ENCODE measurements at places on chromosomes 5 and 9. TPM values are rescaled to one million over a fixed set of nuclear protein-coding genes. Genes with fewer than 3 reads are reported as not detected.

Gene PTBP3
- 18.2 TPM for total RNA-seq

GRCh38 chr5:28473531-28474107 is 1435.2 kb upstream of the CDH9 start:
- no peaks in the 10 kb centered on the region for H3K4me1 ChIP-seq
- no peak overlapping the region for H3K27ac ChIP-seq
- H3K27me3 ChIP-seq, result no peaks in the 10 kb centered on the region
- no peak overlapping the region for H3K4me3 ChIP-seq

Gene PCDHB2
- total RNA-seq, result 1.8 TPM

GRCh38 chr9:88923653-88924288 is 67.5 kb upstream of the S1PR3 start:
- no peaks in the 10 kb centered on the region for H3K4me1 ChIP-seq
- DNase-seq, result no peak
- no peaks in the 10 kb centered on the region for H3K27me3 ChIP-seq
- H3K36me3 ChIP-seq, result no peaks in the 10 kb centered on the region
- H3K4me3 ChIP-seq, result no peak overlapping the region

DNA sequence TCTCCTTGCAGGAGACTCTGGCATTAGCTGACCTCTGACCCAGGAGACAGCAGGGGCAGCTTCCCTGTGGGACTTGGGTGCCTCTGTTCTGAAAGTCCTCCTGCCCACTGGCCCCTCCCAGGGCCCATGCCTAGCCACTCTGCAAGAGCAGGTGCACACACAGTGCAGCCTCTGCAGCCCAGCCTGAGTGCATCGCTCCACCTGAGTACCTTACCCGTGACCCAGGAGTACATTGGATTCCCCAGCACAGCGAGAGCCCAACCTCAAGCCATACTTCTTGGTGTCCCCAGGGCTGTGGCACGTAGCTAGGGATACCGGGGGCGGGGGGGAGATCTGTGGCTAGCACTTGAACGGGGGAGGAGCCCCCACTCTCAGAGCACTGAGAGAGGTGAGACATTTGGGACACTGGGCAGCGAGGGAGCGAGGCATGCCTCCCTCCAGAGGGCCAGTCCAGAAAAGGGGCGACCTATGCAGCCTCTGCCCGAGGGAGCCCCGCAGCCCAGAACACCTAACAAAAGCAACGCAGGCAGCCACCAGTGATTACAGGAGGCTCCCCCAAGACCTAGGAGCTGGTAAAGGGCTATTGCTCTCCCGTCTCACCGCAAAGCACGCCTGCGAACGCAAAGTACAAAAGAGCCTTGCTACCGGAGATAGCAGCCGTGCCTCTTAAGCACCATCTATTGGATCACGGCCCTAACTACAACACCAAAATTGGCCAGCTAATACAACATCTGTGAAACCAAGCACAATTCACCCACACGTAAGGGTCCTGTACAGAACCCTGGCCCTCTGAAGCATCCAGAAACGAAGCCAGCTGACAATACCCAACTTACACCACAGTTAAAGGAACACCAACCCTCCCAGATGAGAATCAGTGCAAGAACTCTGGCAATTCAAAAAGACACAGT is 826 bp upstream of the PRDM9 start:
- H3K4me3 ChIP-seq, result no peak overlapping the region
- H3K4me1 ChIP-seq, result no peaks in the 10 kb centered on the region
- no peaks in the 10 kb centered on the region for H3K27me3 ChIP-seq
- no peaks in the 10 kb centered on the region for H3K36me3 ChIP-seq
- no peak for DNase-seq
- no peak overlapping the region for H3K27ac ChIP-seq

Gene AJM1
- total RNA-seq, result 3.0 TPM

DNA sequence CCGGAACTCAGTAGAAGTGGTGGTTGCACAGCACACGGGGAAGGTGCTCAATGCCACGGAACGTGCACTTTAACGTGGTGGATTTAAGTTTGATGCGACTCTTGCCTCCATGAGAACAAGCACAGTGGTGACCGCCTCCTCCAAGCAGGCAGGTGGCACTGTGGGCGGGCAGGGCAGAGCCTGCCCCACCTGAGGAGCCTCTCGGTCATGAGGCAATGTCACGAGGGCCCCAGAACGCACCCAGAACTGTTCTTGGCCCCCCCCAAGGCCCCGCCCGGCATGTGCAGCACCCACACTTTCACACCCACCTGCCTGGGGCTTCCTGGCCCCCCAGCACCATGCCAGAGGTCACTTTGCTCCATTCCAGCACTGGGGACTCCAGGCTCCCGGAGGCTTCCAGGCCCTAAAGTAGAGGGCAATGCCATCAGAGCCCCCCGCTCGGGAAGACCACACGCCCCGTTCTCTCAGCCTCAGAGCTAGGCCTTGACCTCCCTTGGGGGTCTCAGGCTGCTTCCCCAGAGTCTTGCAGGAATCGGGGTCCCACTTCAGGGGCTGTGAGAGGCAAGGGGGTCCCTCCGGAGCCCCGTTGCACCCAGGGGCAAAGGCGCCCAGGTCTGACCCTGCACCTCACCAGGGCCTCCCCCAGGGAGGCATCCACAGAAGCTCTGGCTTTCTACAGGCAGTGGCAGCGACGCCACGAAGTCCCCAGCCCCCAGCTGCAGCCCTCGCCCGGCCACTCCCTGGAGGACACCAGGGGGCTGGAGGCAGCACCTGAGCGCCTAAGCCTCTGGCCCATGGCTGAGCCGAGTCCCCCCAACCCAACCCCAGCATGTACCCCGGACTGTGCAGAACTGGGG is 14.0 kb downstream of the CCDC187 start:
- no peaks in the 10 kb centered on the region for H3K27me3 ChIP-seq
- H3K4me3 ChIP-seq, result no peak overlapping the region
- no peaks in the 10 kb centered on the region for H3K36me3 ChIP-seq
- H3K4me1 ChIP-seq, result no peaks in the 10 kb centered on the region

Gene IL6ST
- total RNA-seq, result 263 TPM

- DNase-seq, result no peak
- H3K36me3 ChIP-seq, result no peaks in the 10 kb centered on the region
- no peaks in the 10 kb centered on the region for H3K4me1 ChIP-seq
- no peak overlapping the region for H3K4me3 ChIP-seq
- H3K27ac ChIP-seq, result no peak overlapping the region
- H3K27me3 ChIP-seq, result no peaks in the 10 kb centered on the region
Measured at GRCh38 chr5:6676702-6677101, 36.5 kb upstream of the TENT4A start.

Gene LCN1
- not detected for total RNA-seq

Gene GRM6
- total RNA-seq, result not detected

DNA sequence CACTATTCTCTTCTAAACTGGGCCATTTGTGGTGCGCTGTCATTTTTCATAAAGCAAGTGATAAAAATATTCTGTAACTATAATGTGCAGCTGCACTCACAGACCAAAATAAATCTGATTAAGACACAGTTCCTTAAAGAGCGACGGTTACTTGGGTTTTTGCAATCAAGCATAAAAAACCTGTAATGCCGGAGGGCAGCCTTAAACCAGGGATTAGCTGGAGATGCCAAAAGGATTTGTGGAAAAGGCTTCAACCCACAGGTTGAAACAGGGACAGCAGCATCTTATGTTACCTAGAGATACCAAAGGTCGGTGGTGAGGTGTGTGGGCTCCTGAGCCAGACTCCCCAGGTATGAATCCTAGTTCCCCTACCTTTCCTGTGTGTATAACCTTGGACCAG is 49.3 kb downstream of the CTNND2 start:
- H3K4me1 ChIP-seq, result no peaks in the 10 kb centered on the region
- no peak for DNase-seq
- H3K27ac ChIP-seq, result no peak overlapping the region
- H3K4me3 ChIP-seq, result no peak overlapping the region
- no peaks in the 10 kb centered on the region for H3K27me3 ChIP-seq

Gene EPB41L4B
- total RNA-seq, result 30.4 TPM

DNA sequence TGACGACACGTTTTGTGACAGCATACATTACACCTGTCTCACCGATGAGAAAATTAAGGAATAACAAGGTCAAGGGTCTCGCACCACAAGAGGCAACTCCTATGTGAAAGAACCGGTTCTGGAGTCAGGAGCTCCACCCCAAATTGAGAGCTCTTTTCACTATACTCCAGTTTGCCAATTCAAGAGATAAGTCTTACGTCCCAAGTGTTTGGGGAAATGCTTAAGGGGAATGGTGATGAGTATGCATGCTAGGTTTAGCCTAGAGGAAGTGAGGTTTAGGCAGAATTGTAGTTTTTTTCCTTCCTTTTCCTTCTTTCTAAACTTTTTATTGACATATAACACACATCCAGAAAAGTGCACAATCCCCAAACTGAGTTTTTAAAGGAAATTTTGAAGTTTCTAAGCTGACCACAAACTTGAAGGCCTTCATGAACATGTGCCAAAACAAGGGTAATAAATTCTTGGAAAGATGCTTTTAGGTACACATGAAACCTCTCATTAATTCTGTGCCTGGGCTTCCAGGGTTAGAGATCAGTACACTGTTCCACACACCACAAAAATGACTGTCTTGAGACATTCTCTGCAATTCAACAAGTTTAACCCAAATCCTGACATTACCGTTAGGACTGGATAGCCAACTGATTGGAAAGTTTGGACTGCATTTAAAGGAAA is 127.6 kb upstream of the SLC1A3 start:
- H3K36me3 ChIP-seq, result no peaks in the 10 kb centered on the region
- H3K4me1 ChIP-seq, result no peaks in the 10 kb centered on the region
- no peaks in the 10 kb centered on the region for H3K27me3 ChIP-seq

Gene PCDH12
- 8.8 TPM for total RNA-seq

GRCh38 chr5:129110742-129111141 is 16.2 kb downstream of the ISOC1 start:
- H3K27me3 ChIP-seq, result no peaks in the 10 kb centered on the region
- H3K36me3 ChIP-seq, result peaks cover 25% of the 10 kb centered on the region
- H3K4me1 ChIP-seq, result peaks cover 27% of the 10 kb centered on the region
- no peak overlapping the region for H3K4me3 ChIP-seq

GRCh38 chr5:74303578-74303977 is 336.9 kb downstream of the ENC1 start:
- H3K27me3 ChIP-seq, result no peaks in the 10 kb centered on the region
- no peak for DNase-seq
- no peak overlapping the region for H3K27ac ChIP-seq
- no peaks in the 10 kb centered on the region for H3K36me3 ChIP-seq

DNA sequence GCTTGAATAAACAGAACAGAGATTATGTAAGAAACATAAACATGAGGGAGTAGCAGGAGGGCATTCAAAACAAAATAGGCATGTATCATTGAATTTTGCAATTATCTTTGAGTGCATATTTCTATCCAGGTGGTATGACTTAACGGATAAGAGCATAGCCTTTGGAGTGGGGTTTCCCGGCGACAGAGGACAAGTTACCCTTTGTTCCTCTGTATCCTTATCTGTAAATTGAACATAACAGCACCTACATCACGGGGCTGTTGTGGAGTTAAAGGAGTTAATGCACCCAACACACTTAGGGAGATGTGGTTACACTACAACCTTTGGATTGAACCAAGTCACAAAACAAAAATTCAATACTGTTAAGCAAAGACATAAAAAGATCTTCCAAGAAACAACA is 314.6 kb upstream of the KIF2A start:
- no peak overlapping the region for H3K27ac ChIP-seq
- no peaks in the 10 kb centered on the region for H3K27me3 ChIP-seq
- no peaks in the 10 kb centered on the region for H3K4me1 ChIP-seq
- no peak overlapping the region for H3K4me3 ChIP-seq

DNA sequence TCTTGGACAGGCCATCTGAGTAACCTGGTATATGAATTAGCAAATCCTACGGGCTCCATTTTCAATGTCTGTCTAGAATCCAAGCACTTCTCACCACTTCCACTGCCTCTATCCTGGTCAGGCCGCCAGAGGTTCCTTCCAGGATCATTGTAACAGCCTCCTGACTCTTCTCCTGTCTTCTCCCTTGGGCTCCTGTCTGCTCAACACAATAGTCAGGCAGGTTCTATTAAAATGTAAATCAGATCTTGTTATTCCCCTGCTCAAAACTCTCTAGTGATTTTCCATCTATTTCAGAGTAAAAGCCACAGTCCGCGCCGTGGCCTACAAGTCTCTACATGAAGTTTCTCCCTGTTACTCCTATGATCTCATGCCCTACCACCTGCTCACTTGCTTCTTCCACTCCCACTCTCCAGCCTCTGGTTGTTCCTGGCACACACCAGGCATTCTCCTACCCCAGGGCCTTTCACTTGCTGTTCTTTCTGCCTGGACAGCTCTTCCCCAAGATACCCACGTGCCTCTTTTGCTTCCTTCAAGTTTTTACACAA is 21.7 kb downstream of the ZNF366 start:
- H3K27ac ChIP-seq, result no peak overlapping the region
- H3K36me3 ChIP-seq, result no peaks in the 10 kb centered on the region
- no peak overlapping the region for H3K4me3 ChIP-seq
- DNase-seq, result no peak

Gene TEX10
- 9.9 TPM for total RNA-seq

DNA sequence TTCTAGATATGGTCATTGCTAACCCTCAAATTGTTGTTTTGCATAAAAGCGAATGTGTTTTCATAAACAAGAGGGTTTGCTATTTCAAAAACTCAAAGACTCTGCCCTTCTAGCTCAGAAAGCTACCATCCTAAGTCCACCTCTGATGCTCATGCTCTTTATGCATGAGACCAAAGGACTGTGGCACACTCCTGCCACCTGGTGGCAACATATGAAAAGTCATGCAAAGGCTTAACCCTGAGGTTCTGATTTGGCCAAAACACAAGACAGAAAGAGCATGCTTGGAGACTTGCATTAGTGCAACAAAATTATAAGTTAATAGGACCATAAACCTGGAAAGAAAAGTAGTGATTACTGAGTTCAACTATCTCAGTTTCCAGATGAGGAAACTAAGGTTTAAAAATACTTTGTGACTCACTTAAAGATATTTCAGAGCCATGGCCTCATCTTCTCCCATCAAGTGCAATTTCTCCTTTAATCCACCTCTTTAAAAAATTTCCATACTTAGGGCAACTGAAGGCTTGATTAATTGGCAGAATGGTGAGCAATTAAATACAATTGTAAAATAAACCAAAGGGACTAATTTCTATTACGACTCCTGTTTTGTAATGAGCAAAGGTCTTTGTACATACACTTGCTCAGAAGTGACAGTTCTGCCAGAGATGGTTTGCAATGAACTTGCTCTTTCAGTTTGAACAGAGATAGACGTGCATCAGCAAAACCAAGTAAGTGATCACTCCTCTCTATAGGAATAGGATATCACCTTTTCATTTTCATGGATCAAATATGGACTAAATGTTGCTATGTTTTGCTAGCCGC is 110.7 kb upstream of the RAD23B start:
- H3K27ac ChIP-seq, result no peak overlapping the region
- H3K27me3 ChIP-seq, result no peaks in the 10 kb centered on the region
- no peak overlapping the region for H3K4me3 ChIP-seq
- no peaks in the 10 kb centered on the region for H3K4me1 ChIP-seq

GRCh38 chr5:97658116-97658900 is 475.3 kb upstream of the RIOK2 start:
- H3K36me3 ChIP-seq, result no peaks in the 10 kb centered on the region
- no peak for DNase-seq
- H3K4me3 ChIP-seq, result no peak overlapping the region
- H3K4me1 ChIP-seq, result no peaks in the 10 kb centered on the region

- no peaks in the 10 kb centered on the region for H3K27me3 ChIP-seq
- no peak within 1 kb of the TSS for H3K4me3 ChIP-seq
- H3K36me3 ChIP-seq, result no peaks in the 10 kb centered on the region
- no peak for DNase-seq
- no peaks in the 10 kb centered on the region for H3K4me1 ChIP-seq
Measured at GRCh38 chr5:141186897-141187512, at the start of gene PCDHB9. Gene PCDHB9, plus strand, starts transcription at chr5:141187161. Its CDS starts 158 bp downstream, at chr5:141187319.

GRCh38 chr5:55993731-55994494 is 850 bp downstream of the IL6ST start:
- no peak for DNase-seq
- no peaks in the 10 kb centered on the region for H3K36me3 ChIP-seq
- H3K4me1 ChIP-seq, result peaks cover 44% of the 10 kb centered on the region
- H3K27me3 ChIP-seq, result no peaks in the 10 kb centered on the region
- peak overlapping the region; percentile 99 for H3K27ac ChIP-seq

Measured in right atrium auricular region (tissue), 2 donors.